ENCODE measurements at places on chromosomes 12 and 14. TPM values are rescaled to one million over a fixed set of nuclear protein-coding genes. Genes with fewer than 3 reads are reported as not detected.

Gene IL22
- not detected for total RNA-seq

Gene SOS2
- total RNA-seq, result 55.1 TPM

Gene TAS2R13
- 0.13 TPM for total RNA-seq

Gene DNAH10
- 0.84 TPM for total RNA-seq

Gene RNASE7
- 0.34 TPM for total RNA-seq

Gene TAS2R42
- not detected for total RNA-seq

Gene PTCSC3
- not detected for total RNA-seq

Gene LYZ
- total RNA-seq, result 8.4 TPM

Gene RNASE1
- 94.4 TPM for total RNA-seq

Gene CLEC4C
- not detected for total RNA-seq

Gene PZP
- total RNA-seq, result 0.13 TPM

Gene NANOG
- total RNA-seq, result not detected

Gene GLIPR1
- 5.7 TPM for total RNA-seq

Gene ASCL1
- total RNA-seq, result not detected

Gene PRB4
- total RNA-seq, result not detected

Gene LALBA
- not detected for total RNA-seq

Gene CCDC88C
- 3.9 TPM for total RNA-seq
